ENCODE measurements at places on chromosomes 3 and 15.

DNA sequence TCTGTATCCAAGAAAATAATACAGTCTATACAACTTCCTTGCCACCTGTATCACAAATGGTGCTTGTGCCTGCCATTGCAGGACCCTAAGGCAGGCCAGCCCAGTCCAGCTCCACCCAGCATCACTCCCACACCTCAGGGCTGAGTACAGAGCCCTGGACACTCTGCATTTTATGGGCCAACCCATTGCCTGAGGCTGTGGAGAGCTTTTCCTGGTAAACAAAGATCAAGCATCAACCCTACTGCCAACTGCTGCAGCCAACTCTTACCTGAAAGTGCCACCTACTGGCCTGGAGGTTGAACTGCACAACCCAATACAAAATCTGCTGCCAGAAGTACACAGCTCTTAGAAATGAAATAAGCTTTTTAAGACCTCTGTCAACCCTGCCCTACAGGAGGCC is 1082.2 kb downstream of the NAALADL2 start:
- DNase-seq, result no peak

DNA sequence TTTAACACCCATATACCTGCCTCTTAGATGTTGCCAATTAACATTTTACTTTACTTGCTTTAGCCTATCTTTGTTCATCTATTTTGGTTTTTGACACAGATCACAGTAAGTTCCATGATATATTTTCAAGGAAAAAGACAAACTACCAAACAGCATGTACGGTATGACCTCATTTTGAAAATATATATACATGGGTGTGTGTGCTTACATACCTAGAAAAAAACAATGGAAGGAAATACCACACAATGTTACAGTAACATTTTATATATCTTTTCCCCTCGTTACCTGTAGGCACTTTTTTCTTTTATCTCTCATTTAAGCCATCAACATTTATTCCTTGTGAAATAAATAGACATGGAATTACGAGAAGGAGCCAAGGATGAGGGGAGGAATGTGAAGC is 170.0 kb downstream of the FOXP1 start:
- no peak for DNase-seq

DNA sequence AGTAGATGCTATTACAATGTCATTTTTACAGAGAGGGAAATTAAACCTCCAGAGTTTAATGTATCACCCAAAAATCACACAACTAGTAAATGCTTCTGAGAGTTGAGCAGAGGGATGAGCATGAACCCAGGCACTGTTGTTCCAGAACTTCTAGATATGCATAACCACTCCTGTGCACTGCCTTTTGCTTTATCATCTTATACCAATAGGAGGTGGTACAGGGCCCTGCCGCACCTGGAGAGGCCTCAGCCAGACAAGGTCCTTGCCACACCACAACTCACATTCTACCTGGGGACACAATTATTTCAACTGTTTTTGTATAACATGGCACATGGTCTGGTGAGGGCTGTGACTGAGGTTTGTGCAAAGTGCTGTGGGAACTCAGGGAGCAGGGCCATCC is 78.5 kb upstream of the NTRK3 start:
- DNase-seq, result no peak

GRCh38 chr3:177746337-177746933 is 549.2 kb upstream of the TBL1XR1 start:
- DNase-seq, result no peak

- no peak for DNase-seq
Measured at GRCh38 chr3:55000546-55000945, 72.7 kb upstream of the LRTM1 start.

GRCh38 chr3:159899166-159899565 is 89.5 kb upstream of the IL12A start:
- DNase-seq, result no peak

GRCh38 chr3:55675478-55675877 is 188.4 kb upstream of the WNT5A start:
- DNase-seq, result no peak

GRCh38 chr15:27589260-27589659 is 509.9 kb downstream of the OCA2 start:
- DNase-seq, result no peak

DNA sequence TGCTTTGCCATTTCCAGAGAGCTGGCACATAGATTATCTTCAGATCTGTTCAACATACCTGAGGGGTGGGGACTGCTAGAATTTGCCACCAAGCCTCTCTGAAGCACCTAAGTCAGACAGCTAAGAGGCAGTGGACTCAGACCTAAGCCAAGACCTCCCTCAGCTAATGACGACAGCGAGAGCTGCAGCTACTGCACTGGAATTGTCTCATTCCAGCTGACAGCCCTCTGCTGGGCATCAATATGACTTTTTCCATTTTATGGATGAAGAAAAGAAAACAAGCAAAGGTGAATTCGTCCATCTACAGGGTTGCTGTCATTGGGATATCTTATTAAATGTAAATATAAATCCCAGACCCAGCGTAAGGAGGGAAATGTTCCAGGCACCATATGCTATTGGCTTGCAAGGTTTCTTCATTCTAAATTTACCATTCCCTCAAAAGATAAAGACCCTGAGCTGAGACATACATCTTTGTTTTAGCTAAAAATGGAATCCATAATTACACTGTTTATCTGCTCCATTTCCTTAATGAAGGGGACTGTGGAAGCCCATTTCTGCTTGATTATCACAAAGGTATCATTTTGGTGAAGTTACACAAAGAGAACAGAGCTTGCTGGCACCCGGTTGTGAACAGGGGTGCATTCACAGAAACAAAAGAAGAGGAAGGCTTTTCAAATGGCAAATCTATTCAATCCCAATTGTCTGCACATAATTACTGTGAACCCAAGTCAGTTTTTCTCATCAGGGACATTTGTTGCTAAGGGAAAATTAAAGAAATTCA is 85.5 kb upstream of the LRTM1 start:
- DNase-seq, result no peak

GRCh38 chr3:17399586-17399985 is 342.8 kb downstream of the TBC1D5 start:
- no peak for DNase-seq

DNA sequence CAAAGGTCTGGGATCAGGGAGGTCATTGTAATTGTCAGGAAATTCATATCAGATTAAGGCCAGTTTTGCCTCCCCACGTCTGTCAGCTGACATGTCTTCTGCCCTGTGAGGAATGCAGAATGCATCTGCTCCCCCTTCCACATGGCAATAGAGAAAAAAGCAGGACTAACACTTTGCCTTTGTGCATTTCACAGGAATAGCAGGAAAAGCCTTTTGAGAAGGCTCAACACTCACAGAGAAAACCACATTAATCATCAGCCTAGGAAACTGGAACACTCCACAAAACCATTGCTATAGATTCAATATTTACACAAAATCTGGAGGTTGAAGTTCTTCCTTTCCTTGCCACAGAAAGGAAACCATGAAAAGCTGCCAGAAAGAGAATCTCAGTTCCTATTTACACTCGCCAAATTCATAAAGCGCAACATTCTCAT is 165.2 kb upstream of the HES1 start:
- no peak for DNase-seq

DNA sequence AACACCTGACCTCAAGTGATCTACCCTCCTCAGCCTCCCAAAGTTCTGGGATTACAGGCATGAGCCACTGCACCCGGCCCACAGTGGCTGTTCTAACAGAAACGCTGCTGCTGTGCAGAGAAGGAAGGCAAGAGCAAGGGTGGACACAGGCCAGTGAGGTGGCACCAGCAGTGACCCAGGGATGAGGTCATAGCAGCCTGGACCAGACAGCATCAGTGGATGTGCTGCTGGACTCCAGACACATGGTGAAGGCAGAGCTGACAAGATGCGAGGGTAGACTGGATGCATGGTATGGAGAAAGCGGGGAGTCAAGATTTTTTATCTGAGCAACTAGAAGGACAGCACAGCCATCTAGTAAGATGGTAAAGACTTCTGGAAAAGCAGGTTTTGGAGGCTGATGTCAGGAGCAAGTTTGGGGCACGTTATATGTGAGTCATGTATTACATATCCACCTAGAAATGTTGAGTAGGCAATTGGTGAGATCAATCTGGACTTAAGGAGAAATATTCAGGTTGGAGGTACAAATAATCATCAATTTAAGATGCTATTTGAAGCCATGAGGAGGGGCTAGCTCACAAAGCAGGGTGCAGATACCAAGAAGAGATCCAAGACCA is 22.1 kb upstream of the TJP1 start:
- no peak for DNase-seq

- no peak for DNase-seq
Measured at GRCh38 chr3:46091741-46092701, 64.7 kb upstream of the XCR1 start.

DNA sequence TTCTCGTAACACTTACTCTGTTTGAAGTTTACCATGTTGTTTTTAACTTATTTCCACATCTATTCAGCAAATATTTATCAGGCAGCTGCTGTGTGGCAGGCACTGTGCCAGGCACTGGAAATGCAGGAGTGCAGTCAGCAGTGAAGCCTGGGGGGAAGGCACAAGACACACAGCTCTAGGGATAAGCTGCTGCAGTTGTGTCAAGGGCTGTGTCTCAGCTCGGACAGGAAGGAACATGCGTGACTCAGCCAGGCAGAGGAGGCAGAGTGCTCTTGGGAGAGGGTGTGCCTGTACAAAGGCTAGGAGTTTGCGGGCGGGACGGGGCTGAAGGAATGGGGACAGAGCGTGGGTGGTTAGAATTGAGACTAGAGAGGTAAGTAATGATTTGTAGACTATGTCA is 24.7 kb downstream of the LYSMD4 start:
- DNase-seq, result no peak

DNA sequence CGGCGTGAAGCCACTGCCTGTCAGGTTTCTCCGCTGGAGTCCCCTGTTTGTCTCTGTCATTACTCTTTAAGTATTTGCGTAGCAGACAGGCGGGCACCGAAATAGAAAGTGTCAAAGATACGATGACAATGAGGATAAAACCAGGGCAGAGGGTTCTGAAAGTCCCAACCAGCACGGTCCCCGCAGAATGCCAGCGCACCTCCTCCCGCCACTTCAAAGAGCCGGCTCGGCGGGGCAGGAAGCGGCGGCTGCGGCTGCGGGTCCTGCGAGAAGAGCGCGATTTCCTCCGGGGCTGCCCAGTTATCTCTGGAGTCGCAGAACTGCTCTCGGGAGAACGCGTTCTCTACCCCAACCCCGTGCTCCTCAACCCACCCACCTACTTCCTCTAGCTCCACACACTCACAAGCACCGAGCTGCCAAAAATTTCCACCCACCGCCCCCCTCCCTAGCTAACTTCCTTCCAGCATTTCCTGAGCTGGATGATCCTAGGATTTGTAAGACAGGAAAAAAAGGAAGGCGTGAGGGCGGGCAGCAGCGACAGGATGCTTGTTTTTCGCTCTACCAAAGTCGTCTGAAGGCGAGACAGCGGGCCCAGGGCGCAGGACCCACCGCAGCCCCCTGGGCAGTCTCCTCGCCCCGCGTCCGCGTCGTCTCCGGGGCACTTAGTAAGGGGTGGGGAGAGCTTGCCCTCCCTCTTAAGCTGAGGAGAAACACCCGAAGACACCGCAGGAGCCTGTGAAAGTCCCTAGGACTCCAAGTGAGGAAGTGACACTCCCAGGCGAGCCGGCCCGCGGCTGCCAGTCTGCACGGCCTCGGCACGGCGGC is at the start of gene ARHGAP31:
Gene ARHGAP31, plus strand, starts transcription at position 513 of the 825 bp plus-strand sequence. CDS start 522 bp downstream, outside the sequence.
- peak; percentile 78 for DNase-seq

GRCh38 chr3:149406244-149406752 is 28.8 kb upstream of the TM4SF1 start:
- DNase-seq, result no peak

GRCh38 chr15:101490922-101491733 is 1.6 kb upstream of the PCSK6 start:
- no peak for DNase-seq

GRCh38 chr3:4839278-4839677 is 140.0 kb upstream of the BHLHE40 start:
- no peak for DNase-seq

DNA sequence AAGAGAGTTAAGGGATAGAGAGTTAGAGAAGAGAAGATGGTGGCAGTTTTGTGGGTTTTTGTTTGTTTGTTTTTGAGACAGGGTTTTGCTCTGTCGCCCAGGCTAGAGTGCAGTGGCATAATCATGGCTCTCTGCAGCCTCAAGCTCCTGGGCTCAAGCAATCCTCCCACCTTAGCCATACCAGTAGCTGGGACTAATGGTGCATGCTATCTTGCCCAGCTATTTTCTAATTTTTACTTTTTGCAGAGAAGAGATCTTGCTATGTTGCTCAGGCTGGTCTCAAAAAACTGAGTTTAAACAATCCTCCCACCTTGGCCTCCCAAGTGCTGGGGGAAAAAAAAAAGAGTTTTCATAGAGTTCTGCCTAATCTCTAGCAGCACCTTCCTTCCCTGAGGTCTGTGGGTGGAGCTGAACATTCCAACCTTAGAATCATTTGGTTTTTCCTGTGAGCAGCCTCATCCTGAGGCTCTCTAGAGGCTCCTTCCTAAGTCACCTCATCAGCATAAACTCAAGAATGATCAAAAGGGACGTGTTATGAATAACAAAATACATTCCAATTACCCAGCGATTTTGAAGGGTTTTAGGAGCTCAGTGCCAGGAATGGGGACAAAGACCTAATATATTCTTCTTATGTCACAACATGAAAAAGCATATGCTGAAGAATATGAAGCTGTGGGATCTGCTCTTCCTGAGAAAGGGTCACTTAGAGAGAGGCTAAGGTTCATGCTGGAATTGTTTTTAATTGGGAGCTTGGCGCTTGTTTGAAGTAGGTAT is 180.6 kb downstream of the LSAMP start:
- DNase-seq, result no peak

DNA sequence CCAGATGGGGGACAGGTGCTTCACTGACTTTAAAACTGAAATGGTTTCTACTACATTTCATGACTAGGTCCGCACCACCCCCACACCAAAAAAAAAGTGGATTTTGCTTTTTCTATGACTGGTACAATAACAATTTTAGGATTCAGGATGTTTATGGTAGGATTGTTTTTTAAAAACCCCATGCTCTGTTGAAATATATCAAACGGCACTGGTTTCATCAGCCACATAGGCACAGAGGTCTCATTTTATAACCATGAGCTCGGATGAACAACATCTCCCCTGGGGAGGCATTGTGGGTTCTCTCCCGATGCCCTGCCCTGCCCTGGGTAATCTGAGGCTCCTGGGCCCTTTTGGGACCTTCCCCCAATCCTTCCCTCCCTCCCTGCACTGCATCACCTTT is 202.7 kb upstream of the KBTBD8 start:
- DNase-seq, result no peak

GRCh38 chr15:95816591-95816990 is 513.9 kb upstream of the NR2F2 start:
- DNase-seq, result no peak

GRCh38 chr3:148008591-148008990 is 599.4 kb downstream of the ZIC1 start:
- no peak for DNase-seq

All from stimulated activated CD4-positive, alpha-beta T cell treated with anti-CD3 and anti-CD28 coated beads, Interleukin-12 subunit alpha, Interleukin-12 subunit beta, amount 100 ng/mL, for 4 hours (primary cell).